Liver (tissue), 10 donors: ENCODE measurements at places on chromosomes 6 and 20.

DNA sequence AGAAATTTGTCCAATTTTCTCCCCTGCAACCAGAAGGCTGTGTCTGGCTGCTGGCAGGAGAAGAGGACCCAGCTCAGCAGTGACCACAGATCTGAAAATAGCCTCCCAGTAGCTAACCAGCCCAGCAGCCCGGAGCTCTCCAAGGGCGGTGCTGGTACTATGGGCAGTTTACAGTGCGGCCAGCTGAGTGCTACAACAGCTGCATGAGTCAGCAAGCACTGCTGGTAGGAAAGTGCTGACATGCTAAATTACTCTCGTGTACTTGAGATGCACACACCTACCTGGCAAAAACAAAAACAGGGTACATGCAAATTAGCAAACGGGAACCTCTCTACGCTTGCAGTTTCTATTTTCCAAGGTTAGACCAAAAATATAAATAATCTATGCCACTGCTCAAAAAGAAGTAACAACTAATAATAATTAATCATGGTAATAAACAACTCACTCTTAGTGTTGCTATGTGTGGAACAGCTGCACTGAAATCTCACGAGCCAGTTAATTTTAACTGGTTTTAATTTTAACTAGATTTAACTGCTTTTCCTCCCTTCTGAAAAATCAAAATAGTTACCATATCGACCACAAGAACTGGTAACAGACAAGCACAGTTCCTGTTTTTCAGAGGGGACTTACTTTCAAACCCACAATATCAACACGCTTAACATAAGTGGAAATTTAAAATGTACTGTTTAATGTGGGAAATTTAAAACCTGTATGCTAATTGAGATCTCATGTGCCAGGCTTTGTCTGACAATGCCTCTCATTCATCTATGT lies 10.8 kb downstream of the BACH2 start:
- peak; percentile 35 for DNase-seq

DNA sequence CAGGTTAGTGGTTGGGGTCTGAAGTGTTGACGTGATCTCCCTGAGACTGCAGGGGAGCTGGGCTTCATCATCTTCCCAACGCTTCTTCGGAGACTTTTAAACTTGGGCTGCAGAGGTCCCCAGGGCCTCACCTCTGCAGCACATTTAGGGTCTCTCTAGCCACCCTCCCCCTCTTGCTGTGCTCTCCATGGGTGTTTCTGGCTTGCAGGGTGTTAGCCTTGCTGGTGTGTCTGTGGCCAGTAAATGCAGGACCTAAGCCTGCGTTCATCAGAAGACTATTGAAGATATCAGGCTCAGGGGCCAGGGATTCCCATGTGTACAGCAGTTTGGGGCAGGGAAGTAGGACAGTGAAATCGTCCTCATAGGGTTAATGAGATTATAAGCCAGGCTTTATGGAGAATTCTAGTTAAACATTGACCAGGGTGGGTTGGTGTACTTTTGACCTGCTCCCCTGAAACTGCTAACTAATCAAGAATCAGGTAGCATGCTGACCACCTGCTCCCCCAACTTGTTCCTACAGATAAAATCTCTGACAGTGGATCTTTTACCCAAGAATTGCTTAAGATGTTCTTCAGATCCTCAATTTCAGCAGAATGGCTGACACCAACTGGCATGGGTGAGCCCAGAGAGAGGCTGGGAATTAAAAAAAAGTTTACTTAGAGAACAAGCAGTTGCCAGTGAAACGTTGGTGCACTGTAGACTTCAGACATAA lies 3.8 kb upstream of the DDO start:
- no peak for DNase-seq

DNA sequence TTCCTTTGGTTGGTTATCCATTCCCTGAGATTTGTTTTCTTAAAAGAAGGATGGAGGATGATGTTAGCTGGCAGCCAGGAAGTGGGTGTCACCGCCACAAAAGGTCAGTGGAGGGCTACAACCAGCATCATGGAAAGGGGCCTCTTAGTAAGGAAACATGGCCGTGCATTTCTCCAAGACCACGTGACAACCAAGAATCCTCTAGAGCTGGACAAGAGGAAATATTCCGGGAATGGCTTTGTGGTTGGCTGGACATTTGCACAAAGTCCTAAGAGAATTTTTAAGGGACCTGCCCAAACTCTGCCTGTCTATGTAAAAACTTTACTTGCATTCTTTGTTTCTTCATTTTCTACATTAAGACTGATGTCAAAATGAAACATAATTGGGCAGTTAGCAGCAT lies 399.9 kb upstream of the MARCKS start:
- no peak for DNase-seq

- no peak for DNase-seq
Measured at GRCh38 chr6:52176550-52176949, 9.6 kb upstream of the IL17A start.

DNA sequence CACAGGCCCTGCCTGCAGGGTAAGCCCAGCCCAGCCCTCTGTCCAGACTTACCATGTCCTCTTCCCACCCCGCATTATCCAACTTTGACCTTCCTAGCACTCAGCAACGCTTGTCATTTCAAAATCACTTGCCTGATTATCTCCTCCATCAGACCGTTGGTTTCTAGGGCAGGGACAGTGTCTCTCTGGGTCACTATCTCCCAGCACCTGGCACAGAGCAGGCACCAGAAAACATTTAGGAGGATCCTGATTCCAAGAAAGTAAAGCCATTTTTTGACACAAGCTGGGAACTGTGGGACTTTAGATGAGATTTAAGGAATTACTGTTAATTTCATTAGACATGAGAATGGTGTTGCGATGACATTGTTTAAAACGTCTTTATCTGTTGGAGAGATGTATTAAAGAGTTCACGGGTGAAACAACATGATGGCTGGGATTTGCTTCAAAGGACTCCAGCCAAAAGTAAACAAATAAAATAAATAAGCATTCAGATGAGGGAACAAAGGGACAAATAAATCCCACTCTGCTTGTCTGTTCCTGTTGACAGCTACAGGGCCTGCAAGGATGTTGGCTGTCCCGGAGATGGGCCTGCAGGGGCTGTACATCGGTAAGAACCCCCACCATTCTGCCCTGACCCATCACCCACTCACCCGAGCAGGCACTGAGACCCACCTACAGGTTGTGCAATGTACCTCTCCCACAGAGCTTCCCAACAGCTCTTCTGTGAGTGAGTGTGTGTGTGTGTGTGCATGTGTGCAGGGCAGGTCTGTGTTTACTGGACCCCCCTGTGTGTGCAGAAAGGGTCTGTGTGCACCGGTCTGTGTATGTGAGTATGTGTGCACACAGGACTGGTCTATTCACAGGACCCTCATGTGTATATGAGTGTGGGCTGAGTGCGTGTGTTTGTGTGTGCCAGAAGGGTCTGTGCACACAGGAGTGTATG lies 5.9 kb downstream of the HSPA12B start:
- DNase-seq = no peak

- DNase-seq = no peak
Measured at GRCh38 chr20:36273414-36274180, 32.5 kb upstream of the DLGAP4 start.

GRCh38 chr6:139019722-139020121 lies 8.8 kb upstream of the ABRACL start:
- no peak for DNase-seq

DNA sequence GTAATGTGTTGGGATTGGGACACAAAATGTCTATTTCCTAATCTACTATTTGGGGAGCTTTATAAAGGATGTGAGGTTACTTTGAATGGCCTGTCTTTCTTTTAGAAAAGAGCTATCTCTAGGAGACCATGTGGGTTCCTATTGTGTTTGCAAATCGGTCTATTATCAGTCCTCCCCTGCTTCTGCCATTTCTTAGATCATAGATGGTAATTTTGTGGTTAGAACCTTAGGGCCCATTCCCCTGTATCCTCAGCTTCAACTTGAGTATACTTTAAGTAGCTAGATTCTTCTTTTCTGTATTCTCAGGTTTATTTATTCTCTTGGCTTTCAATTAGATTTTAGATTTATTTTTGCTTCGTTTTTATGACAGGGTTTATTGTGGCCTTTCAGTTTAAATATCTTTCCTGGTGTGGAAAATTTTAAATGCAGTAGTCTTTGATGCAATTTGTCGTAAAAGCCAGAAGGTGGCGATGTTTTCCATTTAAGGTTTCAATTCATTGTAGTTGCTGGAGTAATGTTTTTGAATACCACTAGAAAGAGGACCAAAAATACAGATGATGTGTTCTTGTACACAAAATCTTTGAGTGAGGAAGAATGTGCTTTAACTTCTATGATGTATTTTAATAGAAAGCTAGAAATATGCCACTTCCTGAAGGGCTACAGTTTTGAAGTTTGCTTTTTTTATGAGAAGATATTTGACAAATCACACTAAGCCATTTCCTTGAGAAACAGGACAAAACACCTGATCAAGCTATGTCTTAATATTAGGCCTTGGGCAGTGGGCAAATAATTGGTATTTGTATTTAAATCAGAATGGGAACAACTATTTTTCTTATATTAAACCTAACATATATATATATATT lies 20.3 kb downstream of the TBPL1 start:
- no peak for DNase-seq

- DNase-seq = no peak
Measured at GRCh38 chr6:105445481-105445880, 42.6 kb upstream of the PREP start.

DNA sequence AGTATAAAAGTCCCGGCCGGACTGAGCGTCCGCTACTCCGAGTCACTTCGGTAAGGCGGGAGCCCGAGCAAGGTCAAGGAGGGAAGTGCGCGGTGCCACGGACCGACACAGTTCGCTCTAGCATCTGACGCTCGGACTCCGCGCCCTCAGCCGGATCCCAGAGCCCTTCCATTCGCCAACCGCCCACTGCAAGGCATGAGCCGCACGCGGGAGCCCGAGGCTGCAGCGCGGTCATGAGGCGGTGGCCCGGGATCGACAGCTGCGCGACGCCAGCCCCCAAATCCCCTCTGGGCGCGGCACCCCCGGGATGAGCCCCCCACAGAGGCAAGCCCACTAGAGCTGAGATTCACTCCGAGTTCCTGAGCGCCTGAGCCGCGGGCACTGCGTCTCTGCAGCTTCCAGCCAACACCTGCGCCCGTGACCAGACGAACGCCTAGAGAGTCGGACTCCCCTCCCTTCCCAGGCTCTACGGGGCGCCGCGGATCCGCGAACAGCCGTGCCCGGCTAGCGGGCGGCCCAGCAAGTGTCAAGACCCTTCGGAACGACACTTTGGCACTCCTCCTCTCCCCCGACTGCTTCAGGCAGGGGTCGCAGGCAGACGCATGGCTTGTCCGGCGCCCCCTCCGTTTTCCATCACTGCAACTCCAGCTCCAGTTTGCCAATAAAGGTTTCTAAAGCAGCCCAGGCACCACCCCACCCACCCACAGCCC lies 725 bp upstream of the ISM1 start:
- no peak for DNase-seq

- DNase-seq = no peak
Measured at GRCh38 chr6:20918868-20919267, 384.6 kb downstream of the CDKAL1 start.

- no peak for DNase-seq
Measured at GRCh38 chr20:831956-832355, 1.6 kb upstream of the FAM110A start.

DNA sequence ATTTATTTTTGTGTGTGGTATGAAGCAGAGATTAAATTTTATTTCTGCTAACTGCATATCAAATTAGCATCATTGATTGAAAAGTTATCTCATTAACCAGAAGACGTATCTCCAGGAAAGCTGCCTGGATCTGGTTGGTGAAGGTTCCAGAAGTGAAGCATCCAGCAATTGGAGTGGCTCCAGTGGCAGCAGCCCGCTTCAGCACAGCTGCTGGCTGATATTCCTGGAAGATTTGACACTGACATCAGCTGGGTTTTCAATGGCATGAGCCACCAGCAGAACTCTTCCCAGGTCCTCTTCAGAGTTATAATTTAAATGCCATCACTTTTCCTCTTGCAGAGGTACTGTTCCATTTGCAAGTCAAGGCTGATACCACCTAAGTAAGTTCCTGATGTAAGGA lies 363.5 kb downstream of the BCKDHB start:
- no peak for DNase-seq

DNA sequence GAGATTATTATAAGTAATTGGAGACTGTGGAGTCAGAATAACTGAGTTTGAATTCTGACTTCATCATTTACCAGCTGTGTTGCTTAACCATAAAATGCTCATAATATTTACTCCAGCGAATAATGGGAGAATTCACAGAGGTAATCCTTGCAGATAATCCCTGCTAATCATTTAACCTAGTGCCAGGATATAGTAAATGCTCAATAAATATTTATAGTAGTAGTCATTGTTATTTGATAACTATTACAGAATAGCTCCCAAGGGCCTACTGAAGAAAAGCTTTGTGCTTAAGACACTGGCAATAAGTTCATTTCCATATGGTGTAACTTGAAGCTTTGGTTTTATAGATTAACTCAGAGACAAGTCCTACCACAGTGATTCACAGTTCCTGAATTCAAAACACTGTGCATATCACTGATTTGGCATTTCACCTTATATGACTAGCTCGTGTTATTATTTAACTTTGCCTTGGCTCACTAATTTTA lies 208.8 kb upstream of the PLCB4 start:
- DNase-seq = no peak

DNA sequence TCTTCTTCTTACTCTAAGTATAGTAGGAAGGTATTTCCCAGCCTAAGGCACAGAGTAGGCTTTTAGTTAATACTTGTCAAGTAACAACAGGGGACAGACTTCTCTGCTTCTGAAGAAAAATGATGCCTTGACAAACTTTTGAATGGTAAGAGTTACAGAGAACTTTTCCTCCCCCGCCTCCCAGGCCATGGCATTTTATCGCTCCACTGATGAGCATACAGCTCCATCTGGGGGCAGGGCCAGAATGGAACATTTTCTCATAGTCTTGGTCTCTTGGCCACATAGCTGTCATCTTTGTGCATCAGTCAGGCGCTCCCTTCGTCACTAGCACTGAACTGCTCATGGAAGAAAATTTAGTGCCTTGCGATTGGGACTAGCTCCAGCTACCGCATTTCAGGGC lies 1066.8 kb upstream of the CITED2 start:
- DNase-seq = peak; percentile 47

GRCh38 chr6:166382500-166382932 lies 224 bp downstream of the MPC1 start:
- DNase-seq = no peak

DNA sequence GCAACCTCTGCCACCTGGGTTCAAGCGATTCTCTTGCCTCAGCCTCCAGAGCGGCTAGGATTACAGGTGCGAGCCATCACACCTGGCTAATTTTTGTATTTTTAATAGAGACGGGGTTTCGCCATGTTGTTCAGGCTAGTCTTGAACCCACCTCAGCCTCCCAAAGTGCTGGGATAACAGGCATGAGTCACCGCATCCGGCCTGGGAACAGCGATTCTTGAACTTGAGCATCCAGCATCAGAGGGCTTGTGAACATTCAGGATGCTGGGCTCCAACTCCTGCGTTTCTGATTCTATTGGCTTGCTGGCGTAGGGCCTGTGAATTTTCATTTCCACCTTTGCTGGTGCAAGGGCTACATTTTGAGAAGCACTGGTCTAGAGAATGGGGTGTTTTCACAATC lies 24.5 kb upstream of the PIM1 start:
- DNase-seq = no peak

DNA sequence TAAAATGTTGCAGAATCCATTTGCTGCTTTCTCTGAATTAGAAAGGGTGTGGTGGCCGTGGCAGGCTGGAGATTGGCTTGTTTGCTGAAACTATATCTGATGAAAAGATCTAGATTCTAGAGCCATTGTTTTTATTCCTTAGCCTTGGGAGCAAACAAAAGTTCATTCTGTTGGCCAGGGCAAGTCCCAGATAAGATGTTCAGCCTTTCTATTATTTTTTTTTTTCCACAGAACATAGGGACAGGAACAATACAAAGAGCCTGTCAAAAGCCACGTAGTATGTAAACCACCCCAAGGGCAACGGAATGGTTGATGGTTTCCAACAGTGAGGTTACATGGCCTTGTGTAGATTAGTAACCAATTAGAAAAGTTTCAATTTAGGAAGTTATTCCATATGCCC lies 119.9 kb upstream of the SLC22A16 start:
- DNase-seq = no peak
